Stimulated activated CD4-positive, alpha-beta T cell treated with anti-CD3 and anti-CD28 coated beads, Interleukin-4, amount 100 ng/mL, for 1 hour (primary cell): ENCODE measurements at places on chromosomes 5 and 9.
A peak's percentile ranks its signal among the peaks of the same experiment; 100 is the strongest.

DNA sequence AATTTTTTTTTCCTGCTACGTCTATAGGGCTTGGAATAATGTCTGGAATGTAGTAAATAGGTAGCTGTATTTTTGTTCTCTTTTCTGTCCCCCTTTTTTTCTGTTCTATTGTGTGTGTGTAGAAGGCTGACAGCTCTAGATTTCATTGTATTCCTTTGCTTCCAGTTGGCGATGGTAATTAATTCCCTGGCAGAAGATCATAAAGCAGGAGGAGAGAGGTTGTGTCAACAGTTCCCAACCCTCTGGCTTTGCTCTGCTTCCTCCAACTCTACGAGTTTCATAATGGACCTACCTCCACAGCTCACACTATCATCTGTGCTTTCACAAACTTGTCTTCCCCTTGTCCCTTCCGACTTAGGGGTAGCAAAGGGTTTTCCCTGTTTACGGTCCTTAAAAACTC lies 117.9 kb upstream of the CDH18 start:
- DNase-seq = no peak

DNA sequence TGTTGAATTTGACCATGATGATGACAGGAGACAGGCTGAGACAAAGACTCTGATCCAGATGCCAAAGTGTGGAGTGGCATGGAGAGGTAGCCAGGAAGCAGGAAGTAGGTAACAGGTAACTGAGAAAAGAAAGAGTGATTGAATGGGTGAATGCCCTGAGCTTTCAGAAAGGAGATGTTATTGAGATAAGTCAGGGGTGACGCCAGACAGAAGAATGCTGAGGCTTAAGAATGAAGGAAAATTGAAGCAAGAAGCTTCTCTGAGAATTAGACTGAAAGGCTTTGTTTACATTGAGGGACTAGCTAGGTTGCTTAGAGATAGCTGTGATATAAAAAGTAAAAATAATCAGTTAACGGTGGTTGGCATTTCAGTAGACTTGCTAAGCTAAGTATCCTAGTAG lies 165.7 kb downstream of the PSAT1 start:
- DNase-seq = no peak

DNA sequence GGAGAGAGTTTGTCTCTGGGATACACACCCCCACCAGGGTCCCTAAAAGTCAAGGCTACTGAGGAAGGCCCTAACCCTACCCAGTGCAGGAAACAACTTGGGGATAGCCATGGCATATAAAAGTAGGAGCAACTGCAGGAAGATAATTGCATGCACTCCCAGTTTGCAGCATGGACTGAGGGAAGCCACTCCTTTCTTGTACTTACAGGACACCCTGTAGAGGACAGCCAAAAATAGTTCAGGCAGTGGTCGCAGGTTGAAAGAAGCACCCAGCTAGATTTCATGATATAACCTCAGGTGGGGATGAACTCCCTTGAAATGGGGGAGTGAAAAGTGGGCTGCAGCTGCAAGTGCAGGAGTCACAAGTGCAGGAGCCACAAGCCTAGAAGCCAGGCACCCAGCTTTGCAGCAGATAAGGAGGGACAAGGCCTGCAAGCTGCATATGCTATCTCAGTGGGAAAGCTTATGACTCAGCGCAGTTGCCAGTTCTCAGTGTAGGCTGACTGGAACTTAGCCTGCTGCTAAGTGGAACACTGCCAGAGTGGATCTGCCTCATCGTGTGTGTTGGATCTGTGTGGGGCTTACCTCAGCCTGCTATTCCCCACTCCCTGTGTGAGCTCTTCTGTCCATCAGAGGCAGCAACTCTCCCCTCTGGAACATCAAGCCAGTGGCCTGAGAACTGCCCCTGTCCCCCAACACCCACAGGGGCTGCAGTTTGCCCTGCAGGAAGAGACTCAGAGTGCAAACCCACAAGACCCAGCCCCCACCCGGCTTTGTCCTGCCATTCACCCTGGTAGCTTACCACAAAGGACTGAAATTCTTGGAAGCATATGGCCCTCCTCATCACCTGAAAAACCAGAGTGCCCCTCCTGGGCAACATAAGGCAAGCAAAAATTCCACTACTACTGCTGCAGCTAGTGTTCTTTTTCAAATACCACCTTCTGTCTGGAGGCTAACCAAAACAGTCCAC lies 42.7 kb downstream of the CYLC2 start:
- no peak for DNase-seq

DNA sequence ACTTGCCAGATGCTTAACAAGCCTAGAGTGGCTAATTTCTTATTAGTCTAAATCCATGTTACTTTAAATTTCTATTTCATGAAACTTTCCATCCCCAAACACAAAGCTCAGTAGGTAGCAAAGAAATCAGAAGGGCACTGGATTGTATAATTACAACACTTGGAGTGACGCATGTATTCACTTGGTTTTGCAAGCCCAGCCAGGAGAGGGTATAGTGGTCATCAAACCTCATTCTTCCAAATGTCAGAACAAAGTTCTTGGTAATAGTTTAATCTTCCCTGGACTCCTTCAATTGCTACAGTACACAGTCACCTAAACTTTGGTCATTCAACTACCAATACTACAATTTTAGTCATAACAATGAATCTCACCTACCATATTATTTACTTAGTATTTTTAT lies 112.1 kb downstream of the SEMA6A start:
- DNase-seq = no peak

DNA sequence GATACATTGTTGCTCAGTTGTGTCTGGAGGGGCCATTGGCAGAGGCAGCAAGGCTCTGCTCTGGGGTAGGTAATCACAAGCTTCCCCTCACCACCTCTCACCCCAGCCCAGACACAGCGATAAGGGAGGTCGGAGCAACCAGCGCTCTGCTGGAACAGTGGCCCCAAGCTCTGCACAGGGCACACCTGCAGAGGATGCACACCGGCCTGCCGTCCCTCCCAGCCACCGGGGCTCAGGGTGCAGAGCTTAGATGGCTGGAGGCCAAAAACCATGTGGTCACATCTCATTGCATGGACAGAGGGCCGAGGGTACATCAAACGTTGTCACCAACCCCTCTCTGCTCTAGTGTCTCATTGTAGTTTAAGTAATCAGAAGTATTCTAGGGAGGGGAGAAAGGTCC lies 95.4 kb upstream of the ICE1 start:
- DNase-seq = no peak

DNA sequence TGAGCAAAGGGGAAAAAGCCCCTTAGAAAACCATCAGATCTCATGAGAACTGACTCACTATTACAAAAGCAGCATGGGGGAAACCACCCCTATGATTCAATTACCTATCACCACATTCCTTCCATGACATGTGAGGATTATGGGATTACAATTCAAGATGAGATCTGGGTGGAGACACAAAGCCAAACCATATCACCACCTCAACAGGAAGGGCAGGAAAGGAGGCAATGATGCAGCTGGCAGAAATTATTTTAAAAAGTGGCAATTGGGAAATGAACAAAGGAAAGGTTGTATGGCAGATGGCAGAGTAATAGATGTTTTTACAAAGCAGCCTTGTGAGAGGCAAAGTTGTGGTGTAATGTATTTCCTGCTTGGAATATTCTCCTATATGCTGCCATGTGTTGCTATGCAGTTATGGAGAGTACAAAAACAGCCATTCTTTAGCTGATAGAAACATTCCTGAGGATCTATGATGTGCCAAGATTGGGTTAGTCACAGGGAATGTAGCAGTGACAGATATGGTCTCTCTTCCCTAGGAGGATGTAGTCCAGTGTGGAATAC lies 138.8 kb downstream of the SMC2 start:
- no peak for DNase-seq

DNA sequence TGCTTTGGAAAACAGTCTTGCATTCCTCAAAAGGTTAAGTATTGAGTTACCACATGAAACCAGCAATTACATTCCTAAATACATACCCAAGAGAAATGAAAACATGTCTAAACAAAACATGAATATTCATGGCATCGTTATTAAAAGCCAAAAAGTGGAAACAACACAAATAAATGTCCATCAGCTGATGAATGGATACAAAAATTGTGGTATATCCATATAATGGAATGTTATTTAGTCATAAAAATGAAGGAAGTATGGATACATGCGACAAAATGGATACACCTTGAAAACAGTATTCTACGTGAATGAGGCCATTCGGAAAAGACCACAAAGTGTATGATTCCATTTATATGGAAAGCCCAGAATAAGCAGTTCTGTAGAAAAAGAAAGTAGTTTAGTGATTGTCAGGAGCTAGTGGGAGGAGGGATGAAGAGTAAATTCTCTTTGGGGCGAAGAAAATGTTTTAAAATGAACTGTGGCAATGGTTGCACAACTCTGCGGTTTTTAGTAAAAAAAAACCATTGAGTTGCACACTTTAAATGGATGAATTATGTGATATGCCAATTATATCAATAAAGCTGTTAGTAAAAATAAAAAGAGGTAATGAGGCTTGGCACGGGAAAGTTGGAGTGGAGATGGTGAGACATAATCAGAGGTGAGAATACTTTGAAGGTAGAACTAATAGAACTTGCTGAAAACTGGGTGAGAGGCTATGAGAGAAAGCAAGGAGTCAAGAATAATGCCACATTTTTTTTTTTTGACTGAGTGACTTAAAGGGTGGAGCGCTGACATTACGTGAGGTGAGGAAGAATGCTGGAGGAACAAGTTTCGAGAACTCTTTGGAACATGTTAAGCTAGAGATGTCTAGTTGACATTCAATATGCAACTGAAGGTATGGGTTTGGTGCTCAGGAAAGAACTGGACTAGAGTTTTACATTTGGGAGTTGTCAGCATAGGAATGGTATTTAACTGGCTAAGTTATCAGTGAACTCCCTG lies 194.9 kb upstream of the ZNF608 start:
- no peak for DNase-seq

- peak; percentile 33 for DNase-seq
These were observed at the start of gene UAP1L1 for GRCh38 chr9:137077010-137077747. UAP1L1 (plus strand) TSS chr9:137077517; CDS start chr9:137077533, 16 bp downstream.

- DNase-seq = no peak
These were observed 1888.9 kb upstream of the CDH6 start for GRCh38 chr5:29304545-29304944.

DNA sequence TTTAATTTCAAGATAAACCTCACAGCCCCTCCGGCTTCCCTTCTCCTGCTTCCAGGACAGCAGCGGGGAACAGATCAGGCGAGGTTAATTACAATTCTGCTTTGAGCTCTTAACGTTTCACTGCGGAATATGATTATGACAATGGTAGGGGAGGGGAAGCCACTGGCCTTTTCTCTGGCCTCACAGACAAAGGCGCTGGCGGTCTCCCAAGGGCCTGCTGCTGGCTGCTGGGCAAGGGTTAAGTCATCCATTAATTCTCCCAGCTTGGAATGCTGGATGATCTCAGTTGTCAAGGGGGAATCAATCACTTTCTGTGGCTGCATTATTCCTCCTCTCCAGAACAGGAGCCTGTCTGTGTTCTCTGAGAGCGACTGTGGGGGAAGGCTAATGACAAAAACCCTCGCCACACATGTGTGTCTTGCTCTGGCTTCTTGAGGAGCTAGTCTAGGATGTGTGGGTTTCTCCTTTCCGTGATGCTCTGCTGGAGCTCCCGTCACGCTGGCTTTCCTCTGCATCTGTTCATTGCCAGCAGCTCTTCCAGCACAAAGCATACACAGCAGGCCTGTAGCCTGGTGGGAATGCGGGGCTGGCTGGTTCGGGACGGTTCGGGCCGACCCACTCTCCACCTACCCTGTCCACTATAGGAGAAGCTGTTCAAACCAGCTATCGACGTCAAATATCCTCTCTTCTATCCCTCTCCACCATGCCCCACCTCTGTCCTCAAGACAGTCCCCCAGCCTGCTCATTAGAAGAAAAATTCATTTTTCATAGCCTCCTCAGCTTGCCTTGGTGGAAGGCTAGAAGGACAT lies 82.8 kb downstream of the DCP2 start:
- no peak for DNase-seq

GRCh38 chr5:133746834-133747233 lies 134.5 kb upstream of the FSTL4 start:
- DNase-seq = peak; percentile 15

- no peak for DNase-seq
These were observed 211.4 kb downstream of the DEPDC1B start for GRCh38 chr5:60488466-60489130.

- no peak for DNase-seq
These were observed 15.0 kb downstream of the FAM193B start for GRCh38 chr5:177539411-177539810.

DNA sequence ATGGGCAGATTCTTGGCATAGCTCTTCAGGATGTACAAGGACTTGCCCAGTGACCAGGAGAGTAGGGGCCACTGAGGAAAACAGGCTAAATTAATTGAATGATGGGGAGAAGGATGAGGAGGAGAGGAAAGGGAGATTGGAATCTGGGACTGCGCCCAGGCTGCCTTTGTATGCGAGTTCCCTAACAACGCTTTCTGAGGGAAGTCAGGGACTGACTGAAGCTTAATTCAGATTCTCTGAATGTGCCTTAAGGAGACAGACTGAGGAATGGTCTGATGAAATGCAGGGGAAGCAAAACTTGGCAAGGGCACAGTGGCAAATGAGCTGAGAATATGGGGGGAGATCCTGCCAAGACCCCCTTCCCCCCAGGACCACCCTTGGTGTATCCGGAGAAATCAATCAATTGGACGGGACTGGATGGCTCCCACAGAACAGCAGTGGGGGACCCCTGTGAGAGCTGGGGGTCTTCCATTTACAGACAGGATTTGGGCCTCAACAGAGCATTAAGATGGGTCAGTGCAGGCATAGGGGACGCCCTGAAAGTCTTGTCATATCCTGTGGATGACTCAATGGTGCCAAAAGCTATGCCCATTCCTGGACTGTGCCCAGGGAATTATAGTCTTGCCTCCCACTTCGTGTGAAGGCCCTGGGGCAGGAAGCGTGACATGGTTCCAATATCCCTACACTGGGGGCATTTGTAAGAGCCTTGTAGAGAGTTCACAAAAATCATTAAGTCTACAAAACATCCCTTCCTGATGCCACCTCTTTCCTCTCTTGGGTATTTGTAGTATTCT lies 215.5 kb upstream of the TNC start:
- DNase-seq = no peak

DNA sequence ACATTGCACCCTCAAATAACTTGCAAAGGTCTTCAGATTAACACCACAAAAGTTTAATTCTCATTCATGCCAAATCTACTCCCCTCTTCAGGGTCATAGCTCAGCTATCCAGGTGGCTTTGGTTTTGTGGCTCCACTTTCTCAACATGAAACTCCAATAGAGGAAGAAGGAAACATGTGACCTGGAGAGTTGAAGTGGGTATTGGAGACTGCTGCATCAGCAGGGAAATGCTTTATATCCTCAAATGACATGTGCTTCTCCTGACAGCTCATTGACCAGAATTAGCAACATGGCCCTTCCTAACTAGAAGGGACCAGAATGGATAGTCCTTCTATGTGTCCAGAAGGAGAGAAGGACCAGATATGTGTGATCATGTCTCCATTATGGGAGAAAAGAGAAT lies 73.6 kb downstream of the TLR4 start:
- no peak for DNase-seq

DNA sequence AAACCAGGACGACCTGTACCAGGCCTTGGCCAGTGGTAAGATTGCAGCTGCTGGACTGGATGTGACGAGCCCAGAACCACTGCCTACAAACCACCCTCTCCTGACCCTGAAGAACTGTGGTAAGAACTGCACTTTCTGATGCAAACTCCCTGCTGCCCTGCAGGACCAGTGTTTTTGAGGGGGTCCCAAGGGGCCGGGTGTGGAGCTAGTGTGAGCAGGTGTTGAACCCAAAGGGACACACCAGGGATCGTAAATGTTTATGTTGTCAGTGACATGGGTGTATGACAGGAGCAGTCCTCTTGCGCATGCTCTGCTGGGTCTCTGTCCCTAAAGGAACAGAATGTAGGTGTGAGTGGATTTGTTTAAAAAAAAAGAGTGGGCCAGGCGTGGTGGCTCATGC lies 9.5 kb downstream of the GRHPR start:
- DNase-seq = no peak

GRCh38 chr5:155064580-155064979 lies 51.0 kb downstream of the KIF4B start:
- DNase-seq = no peak
